Stimulated activated CD8-positive, alpha-beta memory T cell treated with anti-CD3 and anti-CD28 coated beads, Interleukin-15, amount 100 ng/mL, for 1 hour (primary cell): ENCODE measurements at places on chromosomes 4 and X.

- no peak for DNase-seq
These were observed 37.2 kb downstream of the GUCY1B1 start for GRCh38 chr4:155795991-155796390.

- no peak for DNase-seq
These were observed 18.0 kb downstream of the PDHA1 start for GRCh38 chrX:19361701-19362100.

GRCh38 chrX:118839334-118839958 lies 15.8 kb downstream of the ZCCHC12 start:
- DNase-seq = peak; percentile 14

- DNase-seq = no peak
These were observed 11.7 kb downstream of the MSN start for GRCh38 chrX:65679071-65679540.

- DNase-seq = no peak
These were observed 47.0 kb downstream of the SNX25 start for GRCh38 chr4:185256446-185256845.

DNA sequence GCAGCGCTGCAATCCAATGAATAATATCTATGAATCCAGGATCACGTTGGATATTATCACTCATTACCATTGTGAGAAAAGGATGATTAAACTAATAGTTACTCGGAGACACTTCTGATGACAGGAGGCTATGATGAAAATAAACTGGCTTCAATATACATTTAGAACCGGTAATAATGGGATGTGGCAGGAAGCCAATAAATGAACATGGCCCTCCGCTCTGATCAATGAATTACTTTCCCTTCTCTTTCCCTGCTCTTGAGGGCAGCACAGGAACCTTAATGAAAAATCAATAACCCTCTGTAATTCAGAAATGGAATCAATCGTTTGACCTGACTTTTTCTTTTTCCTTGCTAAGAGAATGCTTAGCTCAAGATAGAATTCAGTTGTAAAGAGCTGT lies 103.9 kb upstream of the PAQR3 start:
- no peak for DNase-seq

DNA sequence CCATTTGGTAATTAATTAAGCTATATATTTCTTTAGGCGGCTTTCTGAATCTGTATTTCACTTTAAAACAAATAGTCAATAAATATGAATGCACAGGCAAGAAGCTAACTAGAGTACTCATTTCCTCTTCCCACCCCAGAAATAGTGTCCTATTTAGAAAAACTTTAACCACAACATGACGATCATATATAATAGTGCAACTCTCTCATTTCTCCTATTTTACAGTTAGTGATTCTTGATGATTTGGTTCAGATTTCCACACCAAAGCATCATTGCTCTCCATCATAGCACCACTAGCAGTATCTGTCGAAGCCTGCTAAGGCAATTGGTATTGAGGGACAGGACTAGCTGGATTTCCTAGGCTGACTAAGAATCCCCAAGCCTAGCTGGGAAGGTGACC lies 184.0 kb upstream of the GALNTL6 start:
- no peak for DNase-seq

DNA sequence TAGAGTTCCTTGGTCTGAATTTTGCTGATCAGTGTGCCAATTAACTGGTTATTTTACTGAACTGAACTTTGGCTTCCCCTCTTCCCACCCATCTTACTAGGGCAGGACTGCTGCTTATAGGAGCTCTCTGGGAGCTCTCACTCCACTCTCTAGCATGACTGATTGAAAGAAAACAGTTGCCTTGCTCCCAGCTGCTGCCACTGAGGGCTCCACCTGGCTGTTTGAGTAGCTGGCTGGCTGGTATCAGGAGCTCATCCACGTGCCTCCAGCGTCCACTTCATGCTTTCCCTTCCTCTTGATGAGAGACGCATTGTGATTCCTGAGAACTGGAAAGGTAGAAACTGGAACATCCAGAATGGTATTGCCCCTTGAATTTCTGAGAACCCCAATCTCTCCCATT lies 73.0 kb upstream of the KLHL13 start:
- DNase-seq = no peak

DNA sequence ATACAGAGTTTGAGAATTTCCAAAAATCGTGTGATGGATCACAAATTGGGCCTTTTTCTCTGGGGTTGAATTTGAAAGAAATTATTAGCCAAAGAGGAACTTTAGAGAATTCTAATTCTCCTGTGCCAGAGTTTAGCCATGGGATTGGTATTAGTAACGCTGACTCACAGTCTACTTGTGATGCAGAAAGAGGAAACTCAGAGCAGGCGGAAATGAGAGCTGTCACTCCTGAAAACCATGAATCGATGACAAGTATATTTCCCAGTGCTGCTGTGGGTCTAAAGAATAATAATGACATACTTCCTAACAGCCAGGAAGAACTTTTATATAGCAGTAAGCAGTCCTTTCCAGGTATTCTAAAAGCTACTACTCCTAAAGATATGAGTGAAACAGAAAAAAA lies 64.9 kb downstream of the N4BP2 start:
- DNase-seq = no peak

DNA sequence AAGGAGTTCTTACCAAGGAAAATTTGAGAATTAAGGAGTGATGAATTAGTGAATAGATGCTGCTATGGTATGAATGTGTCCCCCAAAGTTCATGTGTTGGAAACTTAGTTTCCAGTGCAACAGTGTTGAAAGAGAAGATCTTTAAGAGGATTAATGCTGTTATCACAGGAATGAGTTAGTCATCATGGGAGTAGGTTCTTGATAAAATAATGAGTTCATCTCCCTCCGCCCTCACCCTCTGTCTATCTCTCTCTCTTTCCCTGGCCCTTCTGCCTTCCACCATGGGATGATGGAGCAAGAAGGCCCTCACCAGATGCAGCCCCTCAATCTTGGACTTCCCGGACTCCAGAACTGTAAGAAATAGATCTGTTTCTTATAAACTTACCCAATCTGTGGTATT lies 38.3 kb upstream of the KLHL8 start:
- DNase-seq = no peak

GRCh38 chr4:36177946-36178345 lies 66.4 kb downstream of the ARAP2 start:
- DNase-seq = no peak

DNA sequence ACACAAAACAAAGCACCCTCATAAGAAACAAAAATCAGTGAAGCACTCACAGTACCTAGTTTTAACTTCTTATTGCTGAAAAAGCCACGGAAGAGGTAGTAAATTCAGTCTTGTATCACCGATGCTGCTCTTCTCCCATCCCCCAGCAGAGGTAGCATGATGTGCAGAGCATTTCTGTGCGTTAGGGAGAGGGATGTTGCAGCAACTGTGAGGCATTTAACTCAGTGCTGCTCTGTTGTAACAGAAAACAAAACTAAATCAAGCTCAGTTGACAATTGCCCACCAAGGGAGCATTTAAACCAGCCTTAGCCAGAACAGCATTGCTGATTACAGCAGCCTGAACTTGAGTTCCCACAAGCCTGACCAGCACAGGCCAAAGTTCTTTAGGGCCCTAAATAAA lies 1279.7 kb upstream of the ADGRL3 start:
- DNase-seq = no peak

GRCh38 chr4:105092768-105093167 lies 53.9 kb upstream of the TET2 start:
- no peak for DNase-seq

DNA sequence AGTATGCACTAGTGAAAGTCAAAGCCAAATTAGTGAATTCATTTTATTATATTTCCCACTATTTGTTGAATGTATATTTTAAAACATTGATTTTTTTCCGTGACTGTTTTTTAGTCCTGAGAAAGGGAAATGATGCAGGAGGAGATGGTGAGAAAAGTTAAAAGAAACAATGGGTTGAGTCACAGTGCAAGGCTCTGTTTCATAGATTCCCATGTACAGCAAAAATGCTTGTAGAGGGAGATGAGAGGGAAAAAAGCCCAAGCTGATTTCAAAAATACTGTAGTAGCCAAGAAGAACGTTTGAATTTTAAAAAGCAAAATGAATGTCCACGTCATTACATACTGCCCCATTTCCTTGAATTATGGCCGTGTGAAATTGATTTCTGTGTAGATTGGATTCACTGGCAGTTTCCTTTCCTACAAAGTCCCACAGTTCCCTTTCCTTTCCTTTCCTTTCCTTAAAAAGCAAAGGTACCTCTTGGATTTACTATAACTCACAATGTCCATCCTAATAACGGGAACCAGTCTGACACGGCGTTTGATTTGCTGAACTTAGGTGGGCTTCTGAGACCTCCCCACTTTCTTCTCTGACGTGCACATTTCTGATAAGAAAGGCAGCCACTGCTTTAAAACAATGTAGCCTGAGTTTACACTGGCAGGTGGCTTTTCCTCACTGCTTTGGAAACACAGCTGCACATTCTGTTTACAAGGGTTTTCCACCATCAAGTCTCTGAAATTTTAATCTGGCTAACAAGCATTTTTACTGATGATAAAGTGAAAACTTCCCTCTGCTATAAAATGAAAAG lies 63.7 kb downstream of the SPCS3 start:
- no peak for DNase-seq

DNA sequence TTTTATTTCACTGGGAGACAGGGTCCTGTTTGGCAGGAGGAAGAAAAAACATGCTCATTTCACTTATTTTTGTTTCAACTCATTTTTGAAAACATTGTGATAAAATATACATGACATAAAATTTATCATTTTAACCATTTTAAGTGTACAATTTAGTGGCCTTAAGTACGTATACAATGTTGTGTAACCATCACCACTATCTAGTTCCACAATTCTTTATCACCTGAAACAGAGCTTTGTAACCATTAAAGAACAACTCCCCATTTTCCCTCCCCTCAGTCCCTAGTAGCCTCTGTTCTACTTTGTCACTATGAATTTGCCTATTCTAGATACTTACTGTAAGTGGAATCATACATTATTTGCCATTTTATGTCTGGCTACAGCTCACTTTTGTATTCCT lies 143.8 kb downstream of the GPAT3 start:
- DNase-seq = no peak

DNA sequence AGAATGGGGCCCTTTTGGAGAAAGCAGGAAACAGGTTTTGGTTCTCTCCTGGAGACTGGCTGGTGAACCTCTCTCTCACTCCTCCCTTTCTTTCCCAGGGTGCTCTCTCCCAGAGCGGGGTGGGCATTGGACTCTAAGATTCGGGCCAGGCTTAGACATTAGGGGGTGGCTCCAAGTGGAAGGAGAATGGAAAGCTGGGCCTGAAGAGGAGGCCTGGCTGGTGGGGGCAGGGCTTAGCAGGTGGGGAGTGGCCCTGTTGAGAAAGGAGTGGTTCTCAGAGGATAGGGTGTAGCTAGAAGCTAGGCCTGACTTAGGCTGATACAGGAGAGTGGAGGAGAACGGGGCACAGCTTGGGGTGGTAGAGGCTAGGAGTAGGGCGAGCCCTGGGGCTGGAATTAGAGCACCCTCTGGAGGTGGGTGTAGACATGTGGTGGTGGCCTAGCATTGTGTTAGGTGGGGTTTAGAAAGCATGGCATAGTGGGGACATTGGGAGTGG lies 5.7 kb downstream of the PLP2 start:
- no peak for DNase-seq

DNA sequence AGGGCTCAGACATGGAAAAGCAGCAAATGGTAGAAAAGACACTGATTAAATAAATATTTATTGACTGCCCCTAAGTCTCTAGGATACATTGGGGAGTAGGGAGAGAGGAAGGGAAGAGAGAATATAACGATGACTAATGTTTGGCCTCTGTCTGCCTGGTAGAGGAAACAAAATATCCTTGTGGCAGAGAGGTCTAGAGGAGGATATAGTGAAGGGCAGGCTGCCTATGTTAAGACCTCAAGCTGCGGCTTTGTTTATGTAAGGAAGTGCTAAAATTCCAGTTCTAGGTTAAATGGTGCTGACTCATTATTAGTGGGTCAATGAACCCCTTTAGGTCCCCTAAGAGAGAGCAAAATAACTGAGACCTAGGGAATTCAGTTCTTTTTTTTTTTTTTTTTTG lies 427.3 kb upstream of the FTHL17 start:
- no peak for DNase-seq

DNA sequence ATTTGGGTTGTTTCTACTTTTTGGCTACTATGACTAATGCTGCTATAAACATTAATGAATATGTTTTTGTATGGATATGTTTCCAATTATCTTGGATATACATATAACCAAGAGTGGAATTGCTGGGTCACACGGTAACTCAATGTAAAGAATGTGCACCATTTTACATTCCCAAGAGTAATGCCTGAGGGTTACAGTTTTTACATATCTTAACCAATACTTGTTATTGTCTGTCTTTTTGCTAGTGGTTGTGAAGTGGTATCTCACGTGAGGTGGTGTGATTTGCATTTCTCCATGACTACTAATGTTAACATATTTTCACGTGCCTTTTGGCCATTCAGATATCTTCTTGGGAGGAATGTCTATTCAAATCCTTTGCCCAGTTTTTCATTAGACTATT lies 200.3 kb upstream of the MAB21L2 start:
- no peak for DNase-seq

DNA sequence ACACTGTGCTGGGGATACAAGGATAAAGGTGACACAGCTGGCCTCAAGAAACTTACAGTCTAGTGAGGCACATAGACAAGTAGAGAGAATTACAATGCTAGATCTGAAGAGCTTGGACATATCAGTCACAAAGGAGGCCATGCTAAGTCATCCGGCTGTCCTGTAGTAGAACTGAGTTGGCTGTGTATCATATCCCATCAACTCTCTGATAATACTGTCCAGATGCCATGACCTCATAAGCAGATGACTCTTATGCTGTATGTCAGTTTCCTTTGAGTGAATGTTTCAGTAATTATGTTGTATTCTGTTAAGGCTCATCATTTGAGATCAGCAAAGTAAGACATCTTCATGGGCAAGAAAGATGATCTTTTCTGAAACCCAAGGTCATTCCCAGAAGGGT lies 442.9 kb downstream of the MID1IP1 start:
- no peak for DNase-seq

DNA sequence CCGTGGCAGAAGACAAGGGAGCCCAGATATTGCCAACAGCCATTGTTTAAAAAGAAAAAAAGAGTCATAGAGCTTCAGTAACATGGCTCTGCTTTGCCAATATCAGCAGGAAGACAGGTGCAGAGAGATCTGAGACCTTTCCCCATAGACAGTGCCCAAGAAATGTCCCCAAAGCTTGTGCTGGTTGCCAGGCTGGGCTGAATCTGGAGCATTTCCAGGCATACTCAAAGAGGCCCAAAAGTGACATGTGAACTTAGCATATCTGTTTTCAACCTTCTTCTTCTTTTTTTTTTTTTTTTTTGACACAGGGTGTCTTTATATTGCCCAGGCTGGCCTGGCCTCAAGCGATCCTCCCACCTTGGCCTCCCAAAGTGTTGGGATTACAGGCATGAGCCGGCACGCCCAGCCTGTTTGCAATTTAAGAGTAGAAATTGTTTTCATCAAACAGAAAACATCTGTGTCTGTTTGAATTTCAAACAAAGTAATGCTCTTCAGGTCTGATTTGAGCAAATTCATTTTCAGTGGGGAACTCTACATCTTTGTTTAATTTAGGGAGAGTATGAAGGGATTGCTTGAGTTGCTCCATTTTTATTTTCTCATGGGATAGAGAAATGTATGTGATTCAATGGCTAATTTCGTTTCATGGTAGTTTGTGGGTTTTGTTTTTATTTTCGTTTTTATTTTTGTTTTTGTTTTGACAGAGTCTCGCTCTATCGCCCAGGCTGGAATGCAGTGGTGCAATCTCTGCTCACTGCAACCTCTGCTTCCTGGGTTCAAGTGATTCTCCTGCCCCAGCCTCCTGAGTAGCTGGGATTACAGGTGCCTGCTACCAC lies 56.6 kb upstream of the RBM47 start:
- no peak for DNase-seq

GRCh38 chrX:21645431-21645830 lies 12.7 kb downstream of the KLHL34 start:
- DNase-seq = no peak

- no peak for DNase-seq
These were observed 725.8 kb downstream of the RAPGEF2 start for GRCh38 chr4:159828687-159829086.

- no peak for DNase-seq
These were observed 41.7 kb downstream of the SMIM14 start for GRCh38 chr4:39596971-39597370.
